ENCODE measurements at places on chromosomes 4 and X.

- no peak for DNase-seq
Observed at GRCh38 chr4:112979881-112980421, 69.5 kb upstream of the ANK2 start.

DNA sequence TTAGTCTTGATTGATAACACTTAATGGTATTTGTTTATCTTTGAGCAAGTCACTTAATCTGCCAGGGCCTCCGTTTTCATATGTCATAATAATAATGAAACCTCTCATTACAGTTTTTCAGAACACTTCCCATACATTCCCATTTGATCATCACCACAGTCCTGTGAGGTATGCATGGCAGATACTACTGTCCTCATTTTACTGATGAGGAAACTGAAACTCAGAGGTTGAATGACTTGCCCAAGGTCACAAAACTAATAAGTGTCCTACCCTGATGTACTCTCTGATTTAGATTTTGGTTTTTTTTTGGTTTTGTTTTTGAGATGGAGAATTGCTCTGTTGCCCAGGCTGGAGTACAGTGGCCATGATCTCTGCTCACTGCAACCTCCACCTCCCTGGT lies 25.7 kb downstream of the ZFX start:
- DNase-seq = no peak

DNA sequence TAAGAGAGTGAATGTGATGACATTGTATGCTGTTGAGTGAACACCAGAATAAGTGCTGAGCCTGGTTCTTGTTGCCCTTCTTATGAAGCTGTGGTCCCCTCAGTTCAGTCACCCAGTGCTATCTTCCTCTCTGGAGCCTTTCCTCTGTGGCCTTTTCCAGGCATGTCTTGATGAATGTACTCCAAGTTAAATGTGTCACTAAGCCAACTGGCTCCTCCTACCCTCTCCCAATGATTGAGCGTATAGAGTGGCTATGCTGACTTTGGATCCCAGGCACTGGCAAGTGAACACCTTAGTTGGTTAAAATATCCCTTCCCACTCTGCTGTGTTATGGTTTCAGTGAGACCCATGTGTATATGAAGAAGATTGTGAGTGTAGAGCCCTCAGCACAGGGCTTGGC lies 134.1 kb upstream of the MAMLD1 start:
- no peak for DNase-seq

DNA sequence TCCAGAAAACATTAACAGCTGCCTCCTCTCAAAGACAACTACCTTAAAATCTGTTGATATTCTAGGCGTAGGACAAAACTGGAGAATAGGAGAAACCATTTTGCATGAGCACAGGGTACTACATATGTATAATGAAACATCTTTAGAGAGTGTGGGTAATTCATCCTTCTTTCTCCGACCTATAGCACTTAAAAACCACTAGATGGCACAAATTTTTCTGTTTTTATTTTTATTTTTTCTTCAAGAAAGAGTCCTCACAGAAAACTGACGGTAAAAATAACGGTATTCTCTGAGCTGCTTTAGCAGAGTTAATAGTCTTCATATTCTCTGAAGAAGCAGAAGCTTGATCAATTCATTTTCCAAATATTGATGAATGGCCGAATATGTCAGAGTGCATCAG lies 14.6 kb downstream of the SMIM31 start:
- DNase-seq = no peak

GRCh38 chr4:83606898-83607297 lies 71.0 kb downstream of the GPAT3 start:
- DNase-seq = no peak

- DNase-seq = no peak
Observed at GRCh38 chr4:179605196-179605595, 2163.0 kb upstream of the AGA start.

GRCh38 chr4:20430259-20430941 lies 178.7 kb downstream of the SLIT2 start:
- DNase-seq = no peak

DNA sequence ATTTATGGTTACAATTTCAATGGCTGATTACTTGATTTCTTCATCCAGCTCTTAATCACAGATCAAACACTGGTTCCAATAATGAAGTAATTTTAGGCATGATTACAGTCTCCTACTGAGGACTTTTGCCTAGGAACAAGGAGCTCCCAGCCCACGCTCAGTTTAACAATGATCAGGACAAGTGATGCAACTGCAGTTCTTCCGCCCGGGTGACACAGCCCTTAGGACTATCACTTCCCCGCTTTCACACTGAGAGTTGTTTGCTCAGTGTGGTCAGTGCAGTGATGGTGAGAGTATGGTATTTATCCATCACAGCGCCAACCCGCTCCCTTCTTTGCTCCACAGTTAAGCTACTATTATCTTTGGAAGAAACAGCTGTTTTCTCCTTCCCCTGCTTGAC lies 203.2 kb upstream of the MBNL3 start:
- DNase-seq = no peak

DNA sequence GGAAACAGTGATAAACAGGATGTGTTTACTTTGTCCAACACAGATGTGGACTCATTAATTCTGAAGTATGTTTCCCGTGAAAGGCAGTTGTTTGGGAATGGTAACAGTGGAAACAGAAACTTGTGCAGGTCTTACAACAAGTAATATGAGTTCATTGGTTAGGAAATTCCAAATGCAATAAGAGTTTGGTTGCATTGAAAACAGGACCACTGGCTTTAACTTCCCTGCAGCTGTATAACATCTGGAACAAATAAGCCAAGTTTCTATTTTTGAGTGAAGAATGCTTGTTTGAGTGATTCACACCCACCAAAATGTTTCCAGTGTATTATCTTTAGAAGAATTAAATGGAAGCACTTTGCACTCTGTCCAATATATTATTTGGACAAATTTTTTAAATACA lies 82.4 kb upstream of the BMP3 start:
- no peak for DNase-seq

GRCh38 chr4:6732441-6733357 lies 16.7 kb downstream of the BLOC1S4 start:
- no peak for DNase-seq

DNA sequence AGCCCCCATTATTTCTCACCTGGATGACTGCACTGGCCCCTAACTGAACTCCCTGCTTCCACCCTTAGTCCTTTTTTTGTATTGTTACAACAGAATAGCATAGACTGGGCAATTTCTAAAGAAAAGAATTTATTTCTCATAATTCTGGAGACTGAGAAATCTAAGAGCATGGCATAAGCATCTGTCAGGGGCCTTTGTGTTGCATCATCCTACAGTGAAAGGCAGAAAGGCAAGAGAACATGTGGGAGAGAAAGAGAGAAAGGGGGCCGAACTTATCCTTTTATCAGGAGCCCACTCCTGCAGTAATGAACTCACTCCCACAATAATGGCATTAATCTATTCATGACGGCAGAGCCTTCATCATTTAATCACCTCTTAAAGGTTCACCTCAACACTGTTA lies 122.1 kb downstream of the EFNB1 start:
- no peak for DNase-seq

DNA sequence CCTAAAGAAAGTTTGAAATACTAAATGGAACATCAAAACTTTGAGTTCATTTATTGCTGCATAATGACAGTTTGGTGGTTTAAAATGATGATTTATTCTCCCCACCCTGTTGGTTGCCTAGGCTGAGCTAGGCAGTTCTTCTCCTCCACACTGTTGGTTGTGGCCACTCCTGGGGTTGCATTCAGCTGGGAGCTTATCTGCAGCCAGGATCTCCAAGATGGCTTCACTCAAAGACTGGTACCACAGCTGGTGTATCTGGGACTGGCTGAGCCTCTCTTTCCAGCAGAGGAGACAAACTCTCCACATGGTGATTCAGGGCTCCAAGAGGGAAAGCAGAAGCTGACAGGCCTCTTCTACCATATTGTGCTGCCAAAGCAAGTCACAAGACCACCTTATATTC lies 33.1 kb downstream of the MSL3 start:
- no peak for DNase-seq

DNA sequence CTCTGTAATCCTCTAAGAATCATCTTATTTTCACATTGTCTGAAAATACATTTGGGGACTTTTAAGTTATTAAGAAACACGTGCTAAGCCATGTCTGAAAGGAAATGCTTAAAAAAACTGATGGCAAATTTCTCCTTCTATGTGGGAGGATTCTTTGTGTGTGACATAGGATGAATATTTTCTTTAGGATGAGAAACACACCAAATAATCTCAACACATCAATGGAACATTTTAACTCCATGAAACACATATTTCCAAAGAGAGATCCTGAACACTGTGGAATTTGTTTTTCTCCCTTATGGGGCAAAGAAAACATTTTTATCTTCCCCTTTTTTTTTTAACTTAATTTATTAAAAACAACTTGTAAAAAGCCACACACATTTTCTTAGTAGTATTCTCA lies 153.8 kb upstream of the ANKRD50 start:
- DNase-seq = no peak

GRCh38 chr4:168739886-168740285 lies 243.0 kb downstream of the PALLD start:
- DNase-seq = no peak

DNA sequence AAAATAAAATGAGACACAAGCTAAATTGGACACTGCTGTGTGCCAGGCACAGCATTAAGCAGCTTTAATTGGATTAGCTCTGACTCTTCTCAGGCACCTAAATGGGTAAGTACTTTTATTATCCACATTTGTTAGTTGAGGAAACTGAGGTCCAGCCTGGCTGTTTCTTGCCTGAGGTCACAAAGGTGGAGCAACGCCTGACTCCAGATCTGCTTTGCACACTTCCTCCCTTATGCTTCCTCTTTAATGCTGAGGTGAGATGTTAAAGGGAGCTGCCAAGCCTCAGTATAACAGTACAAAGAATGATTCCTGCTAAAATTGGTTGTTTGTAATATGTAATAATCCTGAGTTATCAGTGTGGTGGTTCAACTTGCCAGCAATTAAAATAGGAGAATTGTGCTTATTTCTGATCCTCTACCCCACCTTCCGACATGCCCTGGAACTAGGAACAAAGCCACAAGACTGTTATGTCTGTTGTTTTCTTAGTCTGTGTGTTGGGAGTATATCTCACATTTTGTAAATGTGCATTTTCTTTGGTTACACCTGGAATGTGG lies 74.4 kb downstream of the AFF1 start:
- DNase-seq = no peak

GRCh38 chrX:136346506-136346905 lies 45.7 kb downstream of the ADGRG4 start:
- no peak for DNase-seq

DNA sequence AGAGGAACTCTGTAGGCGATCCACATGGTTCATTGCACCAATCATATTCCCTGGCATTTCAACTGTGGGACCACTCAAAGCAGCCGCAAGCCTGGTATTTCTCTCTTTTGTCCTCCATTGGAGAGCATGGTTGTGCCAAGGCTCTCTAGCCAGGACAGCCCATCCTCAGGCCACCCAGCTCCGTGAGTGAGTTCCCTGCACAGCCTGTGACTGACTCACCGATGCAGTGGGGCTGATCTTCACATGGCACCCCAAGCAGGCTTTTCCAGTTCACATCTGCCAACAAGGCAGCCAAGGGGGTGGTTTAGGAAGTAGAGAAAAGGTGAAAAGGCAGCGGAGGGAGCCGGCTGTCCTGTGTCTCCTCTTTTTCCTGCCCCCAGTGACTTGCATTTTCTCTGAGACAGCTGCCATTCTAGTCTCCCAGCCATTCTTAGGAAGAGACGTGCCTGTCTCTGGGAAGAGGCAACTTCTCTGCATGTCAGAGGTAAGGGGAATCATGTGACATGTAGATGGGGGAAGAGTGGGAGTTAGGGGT lies 69.2 kb downstream of the MID1IP1 start:
- DNase-seq = no peak

- no peak for DNase-seq
Observed at GRCh38 chrX:378443-378842, 8.3 kb downstream of the PPP2R3B start.

DNA sequence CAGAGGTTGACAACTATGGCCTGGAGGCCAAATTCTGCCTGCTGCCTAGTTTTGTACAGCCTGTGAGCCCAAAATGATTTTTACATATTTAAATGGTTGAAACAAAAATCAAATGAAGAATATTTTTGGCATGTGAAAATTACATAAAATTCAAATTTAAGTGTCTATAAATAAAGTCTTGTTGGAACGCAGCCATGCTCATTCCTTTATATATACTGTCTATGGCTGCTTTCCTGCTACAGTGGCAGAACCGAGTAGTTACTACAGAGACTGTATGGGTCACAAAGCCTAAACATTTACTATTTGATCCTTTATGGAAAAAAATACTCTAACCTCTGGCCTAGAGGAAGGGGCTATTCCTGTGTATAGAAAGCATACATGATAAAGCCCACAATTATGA lies 290.4 kb downstream of the GLUD2 start:
- DNase-seq = no peak

DNA sequence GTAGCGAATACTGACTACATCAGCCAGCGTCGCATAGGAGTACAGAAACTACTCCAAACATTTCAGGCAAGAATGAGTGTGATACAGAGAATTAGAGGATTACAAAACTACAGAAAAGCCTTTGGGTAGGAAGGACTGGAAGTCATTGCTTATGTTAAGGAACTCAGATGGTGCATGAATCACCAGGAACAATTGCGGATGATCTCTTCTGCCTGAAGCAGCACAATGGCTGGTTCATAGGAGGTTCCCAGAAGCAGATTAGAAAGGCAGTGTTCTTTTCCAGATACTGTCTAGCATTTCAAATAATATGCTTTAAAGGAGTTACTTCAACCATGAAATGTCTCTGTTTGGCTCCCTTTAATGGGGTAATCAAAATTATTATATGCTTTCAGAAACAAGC lies 42.5 kb upstream of the MAP9 start:
- DNase-seq = no peak

GRCh38 chrX:112643721-112644120 lies 36.0 kb downstream of the LHFPL1 start:
- DNase-seq = no peak

DNA sequence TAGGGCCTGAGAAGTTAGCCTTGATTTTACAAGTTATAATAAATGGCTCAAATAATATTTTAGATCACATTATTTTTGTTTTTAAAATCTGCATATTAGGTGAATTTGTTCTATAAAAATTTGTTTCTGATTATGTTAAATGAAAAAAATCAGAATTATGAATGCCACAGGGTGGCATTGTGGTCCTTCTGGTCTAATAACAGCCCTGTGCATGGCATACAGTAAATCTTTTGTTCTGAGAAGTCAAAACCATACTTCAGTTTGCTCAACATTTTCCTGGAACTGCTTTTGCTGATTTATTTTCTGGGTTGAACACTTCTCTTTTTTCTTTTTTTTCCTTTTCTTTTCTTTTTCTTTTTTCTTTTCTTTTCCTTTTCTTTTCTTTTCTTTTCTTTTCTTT lies 101.0 kb upstream of the UBQLN2 start:
- DNase-seq = no peak

DNA sequence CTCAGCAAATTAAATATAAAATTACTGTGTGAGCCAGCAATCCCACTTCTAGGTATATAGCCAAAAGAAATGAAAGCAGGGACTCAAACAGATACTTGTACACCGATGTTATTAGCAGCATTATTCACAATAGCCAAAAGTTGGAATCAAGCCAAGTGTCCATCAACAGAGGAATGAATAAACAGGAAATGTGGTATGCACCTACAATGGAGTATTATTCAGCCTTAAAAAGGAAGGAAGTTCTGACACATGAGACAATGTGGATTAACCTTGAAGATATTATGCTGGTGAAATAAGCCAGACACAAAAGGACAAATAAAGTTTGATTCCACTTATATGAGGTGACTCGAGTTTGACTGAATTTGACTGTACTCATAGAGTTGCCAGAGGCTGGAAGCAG lies 108.3 kb upstream of the DUSP21 start:
- DNase-seq = no peak

All from stimulated activated CD4-positive, alpha-beta T cell treated with anti-CD3 and anti-CD28 coated beads, TNF-alpha, amount 100 ng/mL, for 24 hours (primary cell).